Gastrocnemius medialis (tissue), 4 donors: ENCODE measurements at places on chromosomes 3 and 15. TPM values are rescaled to one million over a fixed set of nuclear protein-coding genes. Genes with fewer than 3 reads are reported as not detected.

The APH1B gene
- 2.4 TPM for total RNA-seq

The HTR3E gene
- total RNA-seq, result not detected

The SLC51A gene
- 1.4 TPM for total RNA-seq

The GOLGA8G gene
- total RNA-seq, result not detected

The CCDC9B gene
- total RNA-seq, result 55.1 TPM

- DNase-seq, result no peak
Measured at GRCh38 chr3:123370819-123371218, 78.1 kb downstream of the ADCY5 start.

GRCh38 chr3:54307566-54308180 lies 185.3 kb downstream of the CACNA2D3 start:
- no peak for DNase-seq

- DNase-seq, result peak; percentile 90
Measured at GRCh38 chr15:100526027-100526481, 2.7 kb downstream of the CERS3 start.

GRCh38 chr15:34892963-34893591 lies 76.5 kb downstream of the AQR start:
- DNase-seq, result no peak

DNA sequence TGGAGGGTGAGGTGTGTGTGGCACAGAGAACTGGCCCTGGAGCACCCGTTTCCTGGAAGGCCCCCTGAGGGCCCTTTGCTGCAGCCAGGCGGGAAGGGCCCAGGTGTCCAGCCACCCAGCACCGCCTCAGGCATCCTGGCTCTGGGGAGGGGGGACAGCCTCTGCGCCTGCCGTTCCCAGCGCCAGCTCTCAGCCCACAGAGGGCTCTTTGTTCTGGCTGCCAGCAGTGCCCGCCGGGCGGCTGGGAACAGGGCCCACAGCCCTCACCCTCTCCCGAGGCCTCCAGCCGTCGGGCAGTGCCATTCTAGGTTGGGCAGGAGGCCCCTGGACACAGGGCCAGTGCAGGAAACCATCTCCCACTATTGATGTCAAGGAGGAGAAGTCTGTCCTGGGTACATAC lies 8.3 kb downstream of the SLC38A3 start:
- DNase-seq, result no peak

DNA sequence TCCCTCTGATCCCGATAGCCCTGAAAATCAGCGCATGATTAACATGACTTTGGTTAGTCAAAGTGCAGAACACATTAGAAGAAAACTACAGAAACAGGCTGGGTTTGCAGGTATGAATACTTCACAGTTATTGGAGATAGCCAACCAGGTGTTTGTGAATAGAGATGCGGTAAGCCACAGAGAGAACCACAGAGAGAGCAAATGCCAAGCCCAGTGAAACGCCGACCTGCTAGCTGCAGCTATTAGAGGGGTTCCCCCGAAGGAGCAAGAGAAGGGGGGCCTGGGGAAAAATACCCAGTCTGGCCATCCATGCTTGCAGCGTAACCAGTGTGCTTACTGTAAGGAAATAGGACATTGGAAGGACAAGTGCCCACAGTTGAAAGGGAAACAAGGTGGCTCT lies 523.9 kb upstream of the CNTN3 start:
- no peak for DNase-seq

GRCh38 chr3:169811631-169812331 lies 889 bp upstream of the LRRIQ4 start:
- DNase-seq, result no peak

GRCh38 chr3:147881933-147882332 lies 472.8 kb downstream of the ZIC1 start:
- no peak for DNase-seq

DNA sequence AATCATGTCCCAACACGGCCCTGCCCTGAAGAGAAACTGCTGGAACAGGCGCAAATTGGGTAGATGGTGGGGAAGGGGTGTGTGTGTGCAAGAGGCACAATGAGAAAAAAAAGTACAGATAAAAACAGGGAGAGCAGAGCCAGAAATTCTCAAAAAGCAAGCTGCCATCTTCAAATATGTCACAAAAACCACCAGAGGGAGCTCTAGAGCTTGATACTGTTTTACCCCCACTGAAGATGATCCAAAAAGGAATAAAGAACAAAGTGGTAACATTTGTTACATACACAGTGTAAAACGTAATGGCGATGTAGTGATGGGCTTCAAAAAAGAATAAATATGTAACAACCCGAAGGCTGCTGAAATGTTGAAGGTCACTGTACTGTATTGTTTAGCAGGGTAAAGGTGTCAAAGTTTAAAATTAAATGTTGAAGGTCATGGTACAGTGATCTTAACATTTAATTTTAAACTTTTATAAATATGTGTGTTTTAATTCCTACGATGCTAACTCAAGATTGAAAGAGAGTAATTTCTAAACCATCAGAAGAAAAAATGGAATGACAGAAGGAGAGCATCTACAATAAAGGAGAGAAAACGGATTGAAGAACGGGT lies 6.0 kb downstream of the SNRPA1 start:
- DNase-seq, result no peak

GRCh38 chr3:190016966-190017365 lies 103.7 kb downstream of the P3H2 start:
- no peak for DNase-seq

- DNase-seq, result no peak
Measured at GRCh38 chr3:68136411-68136810, 482.0 kb upstream of the SUCLG2 start.

GRCh38 chr3:174857301-174857700 lies 1.8 kb upstream of the NAALADL2 start:
- DNase-seq, result no peak

GRCh38 chr3:22935040-22935439 lies 268.1 kb upstream of the UBE2E2 start:
- no peak for DNase-seq
